Mucosa of gallbladder (tissue), 1 donor: ENCODE measurements at places on chromosomes 11 and 22. TPM values are rescaled to one million over a fixed set of nuclear protein-coding genes. Genes with fewer than 3 reads are reported as not detected.

PRRG4 gene
- 12.7 TPM for total RNA-seq

HIPK3 gene
- total RNA-seq = 105 TPM

MOGAT2 gene
- total RNA-seq = 1.4 TPM

ANGPTL5 gene
- 0.09 TPM for total RNA-seq

RAB3IL1 gene
- 12.1 TPM for total RNA-seq

APOA5 gene
- total RNA-seq = 0.29 TPM

POU2AF2 gene
- total RNA-seq = 5.0 TPM

KDM4E gene
- total RNA-seq = not detected

TTC28 gene
- total RNA-seq = 32.7 TPM

NXPE4 gene
- not detected for total RNA-seq

OR5AL1 gene
- not detected for total RNA-seq

SPON1 gene
- 195 TPM for total RNA-seq

NAV2 gene
- 5.3 TPM for total RNA-seq

SYCE3 gene
- total RNA-seq = not detected

CEND1 gene
- 0.49 TPM for total RNA-seq

GRCh38 chr11:34288492-34288891 is 69.3 kb downstream of the ABTB2 start:
- no peak for DNase-seq

DNA sequence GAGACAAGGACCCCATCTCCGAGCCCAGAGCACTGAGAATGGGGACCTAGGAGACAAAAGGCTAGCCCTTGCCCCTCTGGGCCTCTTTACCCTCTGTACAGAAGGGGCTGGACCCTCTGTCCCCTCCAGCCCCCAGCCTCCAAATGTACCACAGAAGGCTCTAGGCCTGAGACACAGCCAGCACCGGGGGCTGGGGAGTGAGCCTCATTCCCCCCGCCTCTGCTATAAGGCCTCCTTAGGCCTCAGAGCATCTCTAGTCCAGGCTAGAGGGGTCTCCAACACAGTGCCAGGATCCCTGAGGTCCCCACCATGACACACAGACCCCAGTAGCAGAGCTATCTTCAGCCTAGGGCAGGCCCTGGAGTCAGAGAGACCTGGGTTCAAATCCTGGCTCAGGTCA is 4.8 kb downstream of the SMTN start:
- DNase-seq = no peak

DNA sequence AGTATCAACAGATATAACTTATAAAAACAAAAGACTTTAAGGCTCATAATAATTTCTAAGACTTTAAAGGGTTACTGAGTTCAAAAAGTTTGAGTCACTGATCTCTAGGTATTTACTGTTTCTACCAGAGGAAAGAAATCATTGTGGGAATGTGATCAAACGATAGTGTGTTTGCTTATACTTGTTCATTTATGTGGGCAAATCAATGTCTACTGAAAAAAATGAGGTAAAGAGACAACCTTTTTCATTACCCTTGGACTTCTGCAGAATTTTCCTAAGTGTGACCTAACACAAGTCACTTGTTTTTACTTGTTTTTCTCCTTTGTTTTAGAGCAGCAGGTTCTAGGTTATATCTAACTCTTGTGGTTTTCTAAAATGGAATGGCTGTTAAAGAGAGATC is 65.4 kb downstream of the PRR5L start:
- DNase-seq = no peak

GRCh38 chr22:19035474-19036228 is 86.6 kb downstream of the DGCR2 start:
- DNase-seq = no peak

GRCh38 chr22:20946080-20946986 is 20.7 kb upstream of the AIFM3 start:
- DNase-seq = no peak

- DNase-seq = no peak
These were observed 205.4 kb upstream of the SNX19 start for GRCh38 chr11:131121426-131122333.

GRCh38 chr11:97895572-97895971 is 1125.2 kb upstream of the CNTN5 start:
- DNase-seq = no peak

GRCh38 chr11:107496011-107496410 is 38.4 kb upstream of the CWF19L2 start:
- DNase-seq = no peak

DNA sequence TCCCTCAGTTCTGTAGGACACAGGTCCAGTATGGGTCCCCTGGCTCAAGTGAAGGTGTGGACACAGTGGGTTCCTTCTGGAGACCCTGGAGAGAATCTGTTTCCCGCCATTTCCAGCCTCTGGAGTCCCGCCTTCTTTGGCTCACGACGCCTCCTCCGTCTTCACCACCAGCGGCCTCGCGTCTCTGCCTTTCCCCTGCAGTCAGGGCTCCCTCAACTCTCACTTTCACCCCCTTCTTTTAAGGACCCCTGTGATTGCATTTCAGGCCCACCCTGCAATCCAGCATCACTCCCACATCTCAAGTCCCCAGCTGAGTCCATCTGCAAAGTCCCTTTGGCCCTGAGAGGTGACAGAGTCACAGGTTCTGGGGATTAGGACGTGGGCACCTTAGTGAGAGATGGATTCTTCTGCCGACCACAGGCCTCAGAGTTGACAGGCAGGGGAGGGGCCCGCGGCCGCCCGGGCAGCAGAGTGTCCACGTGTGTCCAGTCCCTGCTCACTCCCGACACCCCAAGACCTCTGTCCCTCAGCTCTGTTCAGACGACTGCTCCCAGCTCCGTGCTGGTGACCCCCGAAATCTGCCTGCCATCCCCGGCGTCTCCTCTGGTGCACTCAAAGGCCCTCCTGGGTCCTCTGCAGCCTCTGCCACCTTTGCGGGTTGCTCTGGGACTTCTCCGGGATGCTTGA is 36.9 kb upstream of the KRTAP5-7 start:
- no peak for DNase-seq

GRCh38 chr22:50045211-50046018 is 12.7 kb downstream of the TTLL8 start:
- no peak for DNase-seq

DNA sequence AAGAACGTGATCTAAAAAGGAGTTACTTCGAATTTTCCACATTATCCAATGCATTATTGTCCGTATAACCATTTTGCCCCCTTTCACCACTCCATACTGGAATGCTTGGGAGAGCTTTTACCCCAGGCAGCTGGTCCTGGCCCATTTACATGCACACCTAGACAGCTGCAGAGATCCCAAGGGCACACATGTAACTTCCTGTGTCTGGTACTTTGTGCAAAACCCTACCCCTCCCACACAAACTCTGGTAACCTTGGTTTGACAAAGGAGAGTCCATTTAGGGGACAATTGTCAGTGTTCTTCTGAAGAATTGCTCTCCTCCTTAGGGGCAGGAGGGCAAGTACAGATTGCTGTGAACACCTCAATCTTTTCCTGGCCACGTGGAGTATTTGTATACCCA is 57.3 kb upstream of the SORL1 start:
- DNase-seq = no peak

- DNase-seq = no peak
These were observed 120.4 kb downstream of the PHF21B start for GRCh38 chr22:44889255-44889878.

GRCh38 chr11:58330861-58331260 is 28.0 kb downstream of the OR5B17 start:
- DNase-seq = no peak

- DNase-seq = no peak
These were observed 3.3 kb downstream of the A4GALT start for GRCh38 chr22:42717197-42717928.

DNA sequence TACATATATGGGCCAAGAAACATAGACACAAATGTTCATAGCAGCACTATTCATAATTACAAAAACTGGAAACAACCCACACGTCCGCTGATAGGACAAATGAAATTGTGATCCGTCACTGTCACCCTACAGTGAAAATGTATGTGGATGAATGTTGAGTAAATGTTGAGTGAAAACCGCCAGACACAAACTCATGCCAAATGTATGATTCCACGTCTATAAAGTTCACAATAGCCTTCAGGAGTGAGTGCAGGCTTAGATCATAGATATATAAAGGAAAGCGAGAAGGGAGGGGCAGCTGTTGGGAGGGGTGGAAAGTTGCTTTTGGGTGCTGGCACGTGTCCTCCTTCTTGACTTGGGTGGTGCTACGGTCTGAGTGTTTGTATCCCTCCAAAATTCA is 33.6 kb downstream of the DBX1 start:
- DNase-seq = no peak

DNA sequence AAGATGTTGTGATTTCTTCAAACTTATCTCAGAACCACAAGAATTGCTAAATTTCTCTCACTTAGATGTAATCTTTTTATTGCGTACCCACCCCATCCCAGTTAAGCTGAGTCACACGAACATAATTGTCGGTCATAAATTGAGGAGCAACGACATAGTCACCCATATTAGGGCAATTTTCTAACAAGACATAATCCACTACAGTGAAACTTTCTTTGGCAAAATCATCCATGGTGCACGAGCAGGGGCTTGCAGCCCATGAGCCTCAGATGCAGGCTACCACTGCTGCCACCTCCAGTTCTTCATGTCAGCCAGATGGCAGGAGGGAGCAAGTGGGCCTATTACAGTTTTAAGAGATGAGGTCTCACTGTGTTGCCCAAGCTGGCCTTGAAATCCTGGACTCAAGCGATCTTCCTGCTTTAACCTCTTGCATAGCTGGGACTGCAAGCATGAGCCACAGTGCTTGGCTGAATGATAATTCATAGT is 70.3 kb upstream of the GRK2 start:
- no peak for DNase-seq

DNA sequence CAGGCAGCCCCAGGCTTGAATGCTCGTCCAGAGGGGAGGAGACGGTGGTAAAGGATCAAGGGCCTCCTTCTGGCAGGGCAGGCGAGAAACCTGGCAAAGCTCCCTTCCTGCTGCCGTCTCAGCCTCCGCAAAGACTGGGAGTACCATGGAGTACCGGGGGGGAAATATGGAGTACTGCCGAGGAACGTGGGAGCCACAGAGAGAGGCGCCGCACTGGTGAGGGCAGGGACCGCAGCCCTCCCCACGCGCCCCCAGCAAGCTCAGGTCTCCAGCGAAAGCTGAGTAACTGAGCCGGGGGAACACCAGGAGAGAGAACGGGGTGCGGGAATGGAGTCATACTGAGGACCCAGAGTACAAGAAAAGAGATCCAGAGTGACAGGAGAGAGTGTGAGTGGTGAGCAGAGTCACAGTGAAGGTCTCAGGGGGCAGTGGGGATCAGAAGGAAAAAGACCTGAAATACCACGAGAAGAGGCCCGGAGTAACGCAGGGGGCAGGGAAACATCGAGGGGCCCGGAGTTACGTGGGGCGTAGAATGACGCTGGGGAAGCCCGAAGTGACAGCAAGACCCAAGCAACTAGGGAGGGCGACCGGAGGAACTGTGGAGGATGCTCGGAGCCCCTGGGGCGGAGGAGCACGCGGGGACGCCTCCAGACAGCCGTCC is 740 bp downstream of the EML3 start:
- DNase-seq = no peak

- DNase-seq = no peak
These were observed 67.1 kb downstream of the PARVB start for GRCh38 chr22:44091021-44091721.

DNA sequence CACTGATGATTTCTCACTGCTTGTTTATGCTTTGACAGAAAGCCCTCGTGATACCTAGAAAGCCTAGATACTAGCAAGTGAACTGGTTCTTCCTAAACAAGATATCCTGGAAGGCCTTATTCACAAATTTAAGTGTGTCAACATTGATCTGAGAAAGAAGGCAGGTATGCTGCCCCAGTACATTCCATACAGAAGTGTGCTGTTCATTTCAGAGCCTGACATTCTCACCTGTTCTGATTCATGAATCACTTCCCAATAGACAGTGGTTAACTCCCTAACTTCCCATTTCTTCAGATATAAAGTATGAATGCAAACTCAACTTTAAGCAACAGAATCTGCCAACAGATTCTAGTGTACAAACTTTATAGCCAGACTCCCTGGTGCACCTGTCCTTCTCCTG is 15.5 kb upstream of the RASSF10 start:
- no peak for DNase-seq

DNA sequence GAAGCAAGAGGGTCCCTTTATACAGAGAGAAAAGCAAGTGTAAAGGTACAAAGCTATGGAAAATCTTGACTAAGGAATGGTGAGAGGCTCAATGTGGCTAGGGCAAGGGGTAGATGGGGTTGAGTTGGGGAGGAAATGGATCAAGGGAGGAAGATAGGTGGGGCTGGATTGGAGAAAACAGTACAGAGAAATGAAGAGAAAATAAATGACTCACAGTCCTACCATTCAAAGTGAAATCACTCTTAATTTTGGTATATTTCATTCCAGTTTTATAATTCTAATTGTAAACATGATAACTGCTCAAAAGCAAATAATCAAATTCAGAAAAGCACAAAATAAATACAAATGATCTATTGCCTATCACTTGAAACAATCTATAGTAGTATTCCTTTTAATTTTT is 16.6 kb downstream of the UBE4A start:
- DNase-seq = no peak

GRCh38 chr11:7300281-7300680 is 48.6 kb downstream of the SYT9 start:
- DNase-seq = no peak

GRCh38 chr11:126357055-126357962 is 1.8 kb downstream of the ST3GAL4 start:
- DNase-seq = no peak

DNA sequence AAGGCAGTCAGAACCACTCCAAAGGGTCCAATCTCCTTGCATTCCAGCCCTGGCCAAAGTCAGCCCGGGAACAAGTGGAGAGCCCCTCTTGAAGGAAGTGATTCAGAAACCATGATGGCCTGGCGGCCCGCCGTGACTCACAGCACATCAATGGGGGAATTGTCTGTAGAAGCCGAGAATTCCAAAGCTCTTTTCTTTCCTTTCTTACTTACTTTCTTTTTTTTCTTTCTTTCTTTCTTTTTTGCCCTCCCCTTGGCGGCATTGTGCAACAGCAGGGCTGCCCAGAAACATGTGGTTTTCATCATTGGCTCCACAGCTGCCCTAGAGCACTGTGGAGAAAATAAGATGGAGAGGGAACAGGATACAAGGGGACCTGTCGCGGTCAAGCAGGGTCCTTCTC is 140.2 kb upstream of the TIMP3 start:
- DNase-seq = peak; percentile 12

GRCh38 chr11:9138133-9138453 is 46.7 kb upstream of the SCUBE2 start:
- no peak for DNase-seq

GRCh38 chr11:125625630-125626287 is 796 bp downstream of the CHEK1 start:
- DNase-seq = peak; percentile 88
